ENCODE measurements at places on chromosomes 5 and 9.

DNA sequence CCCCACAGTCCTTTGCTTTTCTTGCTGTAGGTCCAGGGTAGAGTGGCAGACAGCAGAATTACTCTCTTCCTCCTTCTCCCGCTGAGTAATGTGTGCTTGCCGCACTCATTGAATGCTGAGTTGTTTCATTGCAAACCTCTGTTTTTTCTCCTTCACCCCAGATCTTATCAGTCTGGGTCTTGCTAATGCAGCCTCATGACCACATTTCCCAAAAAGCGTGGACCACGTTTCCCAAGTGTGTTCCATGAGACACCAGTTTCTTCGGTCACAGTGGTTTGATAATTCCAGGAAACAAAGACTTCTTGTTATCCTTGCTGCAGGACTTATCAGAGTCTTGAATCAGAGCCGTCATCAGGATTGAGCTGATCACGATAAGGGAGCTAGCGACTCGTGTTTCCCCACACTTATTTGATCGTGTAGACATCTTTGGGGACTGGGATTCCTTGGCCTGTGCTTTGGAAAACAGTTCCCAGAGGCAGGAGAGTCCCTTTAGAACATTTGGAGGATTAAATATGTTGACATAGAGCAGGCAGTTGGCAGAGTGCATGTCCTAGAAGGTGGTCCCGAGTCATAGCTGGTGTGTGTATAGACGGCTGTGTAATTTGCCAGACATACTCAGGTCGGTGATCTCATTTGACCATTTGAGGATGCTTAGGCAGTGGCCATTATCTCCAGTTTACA lies 4.4 kb downstream of the LRRC8A start:
- DNase-seq, result no peak

DNA sequence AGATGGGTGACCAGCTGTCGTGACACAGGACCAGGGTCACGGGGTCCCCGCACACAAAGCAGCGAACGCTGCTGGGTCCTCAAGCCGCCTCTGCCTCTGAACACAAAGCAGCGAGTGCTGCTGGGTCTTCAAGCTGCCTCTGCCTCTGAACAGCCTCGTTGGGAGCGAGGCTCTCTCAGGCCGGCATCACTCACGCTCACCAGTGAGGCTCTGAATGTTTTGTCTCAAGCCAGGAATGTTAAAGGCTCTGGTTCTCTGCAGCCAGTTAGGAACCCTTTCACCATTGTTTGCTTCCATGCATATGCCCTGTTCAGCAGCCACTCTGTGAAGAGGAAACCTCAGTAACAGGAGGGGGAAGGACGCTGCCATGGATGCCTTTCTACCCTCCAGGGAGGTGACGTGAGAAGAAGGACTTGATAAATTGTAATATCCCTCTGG lies 82.7 kb upstream of the TAF11L2 start:
- no peak for DNase-seq

DNA sequence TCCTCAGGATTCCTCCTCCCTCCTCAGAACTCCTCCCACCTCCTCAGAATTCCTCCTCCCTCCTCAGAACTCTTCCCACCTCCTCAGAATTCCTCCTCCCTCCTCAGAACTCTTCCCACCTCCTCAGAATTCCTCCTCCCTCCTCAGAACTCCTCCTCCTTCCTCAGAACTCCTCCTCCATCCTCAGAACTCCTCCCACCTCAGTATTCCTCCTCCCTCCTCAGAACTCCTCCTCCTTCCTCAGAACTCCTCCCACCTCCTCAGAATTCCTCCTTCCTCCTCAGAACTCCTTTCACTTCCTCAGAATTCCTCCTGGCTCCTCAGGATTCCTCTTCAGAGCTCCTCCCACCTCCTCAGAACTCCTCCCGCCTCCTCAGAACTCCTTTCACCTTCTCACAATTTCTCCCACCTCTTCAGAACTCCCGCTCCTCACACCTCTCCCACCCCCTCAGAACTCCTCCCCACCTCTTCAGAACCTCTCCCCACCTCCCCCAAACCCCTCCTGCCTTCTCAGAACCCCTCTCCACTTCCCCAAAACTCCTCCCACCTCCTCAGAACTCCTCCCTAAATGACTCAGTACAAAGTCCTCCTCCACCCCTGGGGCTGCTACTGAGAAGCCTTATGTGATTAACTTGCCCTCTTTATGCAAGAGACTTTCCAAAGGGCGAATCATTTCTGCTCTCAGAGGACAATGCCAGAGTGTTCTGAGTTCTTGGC lies 23.2 kb downstream of the SLC46A2 start:
- DNase-seq, result no peak

DNA sequence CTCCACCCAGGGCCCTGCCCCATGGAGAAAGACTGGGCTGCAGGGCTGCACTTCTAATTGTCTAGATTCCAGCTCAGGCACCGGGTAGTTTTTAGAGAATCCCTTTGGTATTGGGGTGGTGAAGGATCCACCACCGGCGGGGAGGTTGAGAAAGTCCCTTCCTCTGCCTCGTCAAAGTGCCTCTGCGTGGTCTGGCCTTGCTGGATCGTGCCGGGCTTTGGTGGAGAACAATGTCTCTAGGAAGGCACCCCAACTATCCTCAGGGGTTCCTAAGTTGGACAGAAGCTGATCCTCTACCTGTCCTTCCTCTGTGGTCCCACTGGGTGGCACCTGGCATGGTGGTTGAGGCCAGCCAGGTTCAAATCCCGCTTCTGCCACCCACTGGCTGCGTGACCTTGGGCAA lies 7.3 kb upstream of the AMBP start:
- DNase-seq, result no peak

DNA sequence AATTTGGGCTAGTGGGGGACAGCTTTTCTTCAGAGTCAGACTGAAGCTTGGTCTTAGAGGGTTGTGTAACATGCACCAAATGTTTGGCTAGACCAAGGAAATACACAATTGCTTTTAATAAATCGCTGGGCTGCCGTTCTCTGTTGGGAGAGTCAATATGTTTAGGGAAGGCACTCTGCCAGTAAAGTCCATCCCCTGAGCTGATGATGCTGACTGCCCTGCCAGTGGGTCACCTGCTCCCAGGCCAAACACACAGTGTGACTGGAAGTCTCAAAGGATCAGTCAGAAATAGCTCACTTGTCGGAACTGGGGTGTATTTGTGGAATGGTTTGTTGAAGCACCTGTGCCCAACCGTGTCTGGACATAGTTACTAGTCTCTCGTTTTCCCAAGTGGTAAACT lies 17.9 kb upstream of the ZNF474 start:
- DNase-seq, result no peak
